Transverse colon (tissue), 4 donors: ENCODE measurements at places on chromosomes 1 and 21. TPM values are rescaled to one million over a fixed set of nuclear protein-coding genes. Genes with fewer than 3 reads are reported as not detected.

DNA sequence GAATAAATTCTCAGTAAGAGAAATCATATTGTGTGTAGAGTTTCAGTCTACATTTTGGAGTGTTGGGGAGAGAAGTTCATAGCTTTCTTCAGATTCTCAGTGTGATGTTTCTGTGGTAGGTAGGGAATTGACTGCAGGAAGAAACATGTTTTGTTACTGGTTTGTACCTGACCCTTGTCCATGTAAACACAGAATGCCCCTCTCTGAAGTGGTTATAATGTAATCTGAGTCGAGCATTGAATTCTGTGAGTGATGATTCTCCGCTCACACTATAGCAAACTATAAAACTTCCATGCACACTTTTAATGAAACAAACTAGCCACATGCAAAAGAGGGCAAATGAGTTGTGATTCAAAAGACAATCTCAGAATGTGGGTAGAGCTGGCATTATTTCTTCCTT, 433.2 kb downstream of the USP25 start:
- DNase-seq, result no peak

Gene PLA2G2C
- 0.14 TPM for total RNA-seq

DNA sequence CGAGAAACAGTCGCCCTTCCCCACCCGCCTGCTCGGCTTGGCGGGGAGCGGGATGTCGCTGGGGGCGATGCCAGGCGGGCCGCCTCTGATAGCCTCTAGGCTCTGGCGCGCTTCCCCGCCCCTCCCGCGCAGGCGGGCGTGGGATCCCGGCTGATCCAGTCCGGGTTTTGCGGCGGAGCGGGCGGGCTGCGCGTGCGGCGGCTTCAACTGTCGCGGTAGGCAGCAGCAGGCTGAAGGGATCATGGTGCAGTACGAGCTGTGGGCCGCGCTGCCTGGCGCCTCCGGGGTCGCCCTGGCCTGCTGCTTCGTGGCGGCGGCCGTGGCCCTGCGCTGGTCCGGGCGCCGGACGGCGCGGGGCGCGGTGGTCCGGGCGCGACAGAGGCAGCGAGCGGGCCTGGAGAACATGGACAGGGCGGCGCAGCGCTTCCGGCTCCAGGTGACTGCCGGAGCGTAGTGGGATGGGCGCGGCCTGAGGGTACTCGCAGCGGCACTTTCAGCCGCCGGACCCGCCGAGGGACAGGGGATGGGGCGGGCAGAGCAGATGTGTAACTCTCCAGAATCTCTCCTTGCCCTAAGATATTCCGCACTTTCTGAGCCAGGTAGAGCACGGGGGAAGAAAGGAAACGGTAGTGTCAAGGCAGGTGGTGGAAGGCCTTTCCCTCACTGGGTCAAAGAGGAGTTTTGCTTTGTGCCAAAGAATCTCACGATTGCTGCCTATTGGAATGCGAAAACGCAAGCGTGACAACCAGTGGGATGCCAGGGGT, at the start of gene FAAH:
TSS of gene FAAH (plus strand) at position 210 of the 764 bp plus-strand sequence. CDS start at position 242, 32 bp downstream.
- DNase-seq, result peak; percentile 85

- no peak for DNase-seq
These were observed 11.0 kb upstream of the RGS18 start for GRCh38 chr1:192147221-192147620.

- no peak for DNase-seq
These were observed 27.4 kb upstream of the FOXD3 start for GRCh38 chr1:63294803-63295594.

DNA sequence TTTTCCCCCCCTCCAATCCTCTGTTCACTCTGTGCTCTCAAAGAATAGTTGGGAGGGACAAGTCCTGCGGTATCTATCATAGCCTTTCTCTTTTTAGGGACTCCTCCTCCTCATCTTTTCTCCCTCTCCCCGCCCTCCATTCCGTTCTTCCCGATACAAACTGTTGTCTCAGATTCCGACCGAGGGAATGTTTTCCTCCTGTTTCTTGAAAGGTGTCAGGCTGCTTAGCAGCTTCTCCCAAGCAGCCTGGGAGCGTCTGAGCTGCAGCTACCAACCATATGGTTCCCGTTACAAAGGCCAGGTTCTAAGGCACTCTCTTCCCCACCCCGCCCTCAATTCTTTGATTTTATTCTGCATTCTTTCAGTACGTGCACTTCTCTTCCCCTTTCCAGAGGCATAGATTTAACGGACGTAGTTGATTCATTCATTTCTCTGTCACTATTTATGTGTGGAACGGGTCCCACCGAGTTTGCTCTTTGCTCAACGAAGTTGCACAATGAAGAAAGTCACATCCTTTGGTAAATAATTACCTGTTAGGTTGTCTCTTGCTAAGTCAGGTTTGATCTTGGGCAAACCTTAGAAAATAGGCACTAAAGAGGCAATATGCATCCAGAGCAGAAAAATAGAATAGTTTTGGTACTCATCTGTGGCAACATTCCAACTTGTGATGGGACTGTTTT, 2.8 kb downstream of the ADGRL2 start:
- no peak for DNase-seq

Gene ELOVL1
- 114 TPM for total RNA-seq

Gene TCHHL1
- total RNA-seq, result not detected

Gene CCDC181
- 0.14 TPM for total RNA-seq

DNA sequence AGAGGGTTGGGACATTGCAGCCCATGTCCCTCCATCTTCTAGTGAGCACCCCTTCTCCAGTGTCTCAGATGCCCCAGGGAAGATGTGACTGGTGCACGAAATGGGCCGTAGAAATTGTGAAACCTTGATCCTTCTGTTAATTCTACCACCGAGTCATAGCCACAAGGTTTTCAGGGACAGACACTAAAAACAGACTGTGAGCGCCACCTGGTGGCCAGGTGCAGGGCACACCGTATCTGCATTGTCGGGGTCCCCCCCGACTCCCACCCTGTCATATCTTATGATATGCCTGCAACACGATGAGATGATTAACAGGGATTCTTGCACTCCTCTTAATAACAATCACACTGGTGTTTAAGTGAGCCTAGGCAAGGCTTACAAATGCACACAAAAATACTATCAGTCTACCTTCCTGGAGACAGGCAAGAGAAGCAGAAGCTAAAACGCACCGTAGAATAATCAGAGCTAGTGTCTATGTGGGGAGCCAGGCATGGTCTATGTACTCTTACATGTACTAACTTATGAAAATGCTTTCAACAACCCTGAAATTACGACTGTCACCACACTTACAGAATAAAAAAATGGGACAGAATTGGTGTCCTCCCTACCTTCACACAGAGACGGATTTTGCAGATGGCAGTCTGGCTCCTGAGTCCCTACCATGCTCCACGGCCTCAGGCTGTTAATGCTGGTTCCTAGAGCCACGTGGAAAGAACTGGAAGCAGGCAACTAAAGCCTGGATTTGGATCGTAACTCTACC, 57.9 kb downstream of the FHAD1 start:
- DNase-seq, result peak; percentile 75

Gene LENEP
- total RNA-seq, result not detected

Gene SLC25A34
- 31.0 TPM for total RNA-seq
